C1 segment of cervical spinal cord (tissue), 14 donors: ENCODE measurements at places on chromosomes 6 and 20.

GRCh38 chr20:37936041-37936440 is 33.1 kb downstream of the VSTM2L start:
- no peak for DNase-seq

DNA sequence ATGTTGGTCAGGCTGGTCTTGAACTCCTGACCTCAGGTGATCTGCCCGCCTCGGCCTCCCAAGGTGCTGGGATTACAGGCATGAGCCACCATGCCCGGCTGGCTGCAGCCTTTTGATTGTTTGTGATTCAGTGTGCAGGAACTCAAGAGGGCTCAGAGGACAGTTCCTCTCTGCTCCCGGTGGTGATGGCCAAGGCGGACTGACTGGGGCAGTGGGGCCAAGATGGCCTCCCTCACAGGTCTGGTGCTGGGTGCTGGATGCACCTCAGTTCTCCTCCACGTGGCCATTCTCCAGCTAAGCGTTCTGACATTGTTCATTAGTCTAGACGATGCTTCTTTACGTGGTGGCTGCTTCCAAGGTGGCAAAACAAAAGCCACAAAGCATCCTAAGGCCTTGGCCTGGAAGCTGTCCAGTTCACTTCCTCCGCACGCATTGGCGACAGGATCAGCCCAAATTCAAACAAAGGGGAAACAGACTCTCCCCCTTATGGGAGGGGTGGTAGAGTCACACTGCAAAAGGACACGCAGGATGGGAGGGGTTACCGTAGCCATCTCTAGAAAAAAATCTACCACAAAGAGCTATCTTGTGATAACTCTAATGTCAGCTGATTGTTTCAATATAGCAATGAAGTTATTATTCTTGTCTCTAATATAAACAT is 146.9 kb downstream of the FOXC1 start:
- DNase-seq: no peak

DNA sequence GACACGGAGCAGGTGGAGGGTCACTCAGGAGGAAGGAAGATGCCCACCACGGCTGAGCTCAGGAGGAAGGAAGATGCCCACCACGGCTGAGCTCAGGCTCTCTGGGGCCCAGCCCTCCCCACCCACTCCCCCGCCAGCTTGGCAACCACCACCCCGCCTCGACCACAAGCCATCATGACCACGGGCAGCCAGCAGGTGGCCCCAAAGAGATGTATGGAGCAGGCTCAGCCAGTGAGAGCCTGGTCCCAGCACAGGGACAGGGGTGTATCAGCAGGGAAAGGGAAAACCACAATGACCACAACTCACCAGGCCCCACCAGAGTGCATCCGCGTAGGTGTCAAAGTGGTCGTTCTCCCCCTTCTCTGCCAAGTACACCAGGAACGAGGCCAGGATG is 30.4 kb downstream of the KCNQ2 start:
- no peak for DNase-seq

GRCh38 chr6:99458319-99458718 is 33.2 kb upstream of the PNISR start:
- no peak for DNase-seq

DNA sequence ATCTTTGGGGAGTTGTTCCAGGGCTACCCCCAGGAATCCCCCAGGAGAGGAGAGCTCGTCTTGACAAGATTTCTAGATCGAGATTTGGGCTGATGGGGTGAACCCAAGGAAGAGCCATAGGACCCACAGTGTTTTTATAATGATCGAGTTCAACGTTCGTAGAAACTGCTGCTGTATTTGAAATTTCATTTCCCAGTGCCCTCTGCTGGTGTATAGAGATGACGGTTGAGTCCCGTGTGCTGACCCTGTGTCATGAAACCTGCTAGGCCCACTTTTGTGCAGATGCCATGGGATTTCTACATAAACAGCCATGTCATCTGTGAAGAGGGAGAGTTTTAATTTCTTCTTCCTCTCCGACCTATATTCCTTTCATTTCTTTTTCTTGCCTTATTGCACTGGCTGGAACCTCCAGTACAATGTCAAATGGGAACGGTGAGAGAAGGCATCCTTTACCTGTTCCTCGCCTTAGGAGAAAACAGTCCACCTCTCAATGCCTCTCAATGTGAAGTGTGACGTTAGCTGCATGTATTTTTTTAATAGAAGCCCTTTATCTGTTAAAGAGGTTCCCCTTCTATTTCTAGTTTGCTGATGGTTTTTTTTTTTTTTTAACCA is 28.6 kb upstream of the NTSR1 start:
- DNase-seq: no peak

- DNase-seq: no peak
These were observed 131.9 kb downstream of the EPM2A start for GRCh38 chr6:145603424-145603833.

DNA sequence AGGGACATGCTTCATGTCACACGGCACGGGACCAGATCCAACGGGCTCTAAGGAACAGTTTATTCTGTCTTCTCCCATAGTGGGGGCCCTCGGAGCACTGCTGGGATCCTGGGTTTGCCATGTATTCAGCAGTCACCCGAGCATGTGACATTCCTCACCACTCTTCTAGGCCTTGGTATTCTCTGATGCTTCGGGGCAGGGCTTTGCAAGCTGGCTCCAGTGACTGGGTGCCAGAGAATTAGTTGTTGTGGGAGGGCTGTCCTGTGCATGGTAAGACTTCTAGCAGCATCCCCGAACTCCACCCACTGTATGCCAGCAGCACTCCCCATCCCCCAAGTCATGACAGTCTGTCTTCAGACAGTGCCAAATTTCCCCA is 5.4 kb downstream of the CCN5 start:
- DNase-seq: no peak

DNA sequence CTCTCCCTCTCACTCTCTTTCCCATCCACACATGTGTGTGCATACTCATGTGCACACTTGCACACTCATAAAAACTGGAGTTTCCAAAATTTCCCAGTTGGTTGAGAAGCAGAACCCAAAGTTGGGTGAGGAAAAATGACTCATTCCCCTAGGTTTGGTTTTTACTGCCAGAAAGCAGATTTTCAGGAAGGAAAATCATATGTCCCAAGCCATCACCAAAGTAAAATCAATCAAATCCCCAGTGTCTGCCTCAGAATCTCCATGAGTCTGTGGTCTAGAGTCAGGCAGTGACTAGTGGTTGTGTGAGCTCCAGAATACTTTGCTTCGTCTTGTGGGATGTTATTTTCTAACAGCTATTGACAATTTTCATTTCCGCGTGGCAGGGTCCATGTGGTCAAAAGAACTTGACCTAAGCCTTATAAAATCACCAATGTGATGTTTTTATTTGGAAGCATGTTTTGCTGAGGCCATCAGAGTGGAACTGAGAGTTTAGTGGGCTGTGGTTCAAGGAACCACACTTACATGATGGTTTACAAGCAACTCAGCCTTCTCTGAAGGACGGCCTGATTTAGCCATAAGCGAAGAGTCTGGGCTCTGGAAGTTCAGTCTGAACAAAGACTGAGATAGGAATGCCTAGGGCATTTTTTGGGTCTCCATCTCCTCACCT is 81.9 kb upstream of the CCN6 start:
- no peak for DNase-seq

GRCh38 chr20:37393863-37394542 is 48.1 kb downstream of the SRC start:
- DNase-seq: no peak

DNA sequence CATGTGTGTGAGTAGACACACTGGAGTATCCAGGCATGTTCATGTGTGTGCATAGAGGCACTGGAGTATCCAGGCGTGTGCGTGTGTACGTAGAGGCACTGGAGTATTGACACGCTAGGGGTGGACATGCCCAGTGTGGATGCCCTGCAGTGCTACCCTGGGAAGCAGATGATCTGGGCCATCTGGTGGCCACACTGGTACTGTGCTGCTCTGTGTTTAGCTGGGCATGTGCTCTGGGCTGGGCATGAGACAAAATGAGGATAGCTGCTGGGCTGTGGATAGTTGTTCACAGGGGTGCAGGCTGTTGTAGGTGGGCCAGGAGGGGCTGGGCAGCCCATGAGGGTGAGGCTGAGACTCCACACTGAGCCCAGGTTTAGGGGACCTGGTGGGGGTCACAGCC is 24.0 kb upstream of the NPBWR2 start:
- peak; percentile 51 for DNase-seq

DNA sequence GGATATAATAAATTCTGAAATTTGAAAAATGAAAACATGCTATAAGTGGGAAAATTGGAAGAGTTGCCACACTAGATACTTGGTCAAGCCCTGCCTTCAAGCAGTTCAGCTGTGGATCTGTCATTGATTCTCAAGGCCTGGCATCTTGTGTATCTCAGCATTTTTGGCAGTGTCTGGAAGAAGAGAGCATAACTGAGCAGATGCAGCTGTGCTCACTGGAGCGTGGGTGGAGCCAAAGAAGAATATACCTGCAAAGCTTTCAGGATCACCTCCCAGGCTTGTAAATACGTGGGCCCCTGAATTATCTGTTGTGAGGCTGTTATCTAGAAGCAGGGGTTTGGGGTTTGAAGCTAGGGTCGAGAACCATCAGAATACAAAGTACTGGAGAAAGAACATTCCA is 31.3 kb upstream of the CHD6 start:
- DNase-seq: no peak

DNA sequence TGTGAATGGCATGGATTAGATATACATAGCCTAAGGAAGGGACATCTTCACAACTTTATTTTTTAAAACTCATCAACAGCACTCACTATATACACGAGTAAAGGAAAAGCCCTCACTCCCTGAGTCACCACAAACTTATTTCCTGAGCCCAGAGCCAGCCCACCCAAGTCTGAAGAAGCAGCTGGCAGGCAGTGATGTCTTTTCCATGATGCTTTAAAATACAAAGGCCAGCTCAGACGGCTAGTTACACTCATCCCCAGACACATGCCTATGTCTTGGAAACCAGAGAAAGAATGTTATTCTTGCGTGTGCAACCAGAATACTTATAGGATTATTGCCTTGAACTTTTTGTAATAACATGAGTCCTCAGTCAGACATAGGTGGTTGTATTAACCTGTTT is 114.4 kb downstream of the ADGRG6 start:
- DNase-seq: no peak

GRCh38 chr6:82629921-82630320 is 266.3 kb downstream of the TPBG start:
- no peak for DNase-seq

- DNase-seq: peak; percentile 12
These were observed 123.4 kb downstream of the LY86 start for GRCh38 chr6:6711832-6712448.

- DNase-seq: peak; percentile 72
These were observed 18.3 kb downstream of the HIVEP2 start for GRCh38 chr6:142926494-142927270.

GRCh38 chr6:73879501-73880293 is 183.7 kb downstream of the CD109 start:
- no peak for DNase-seq

GRCh38 chr6:33960345-33961313 is 156.8 kb upstream of the MLN start:
- DNase-seq: no peak

GRCh38 chr6:127136786-127137185 is 18.3 kb downstream of the RSPO3 start:
- no peak for DNase-seq

- no peak for DNase-seq
These were observed 381.5 kb downstream of the TFAP2A start for GRCh38 chr6:10033223-10033829.

- DNase-seq: no peak
These were observed 108.0 kb downstream of the ATXN1 start for GRCh38 chr6:16653226-16653625.

DNA sequence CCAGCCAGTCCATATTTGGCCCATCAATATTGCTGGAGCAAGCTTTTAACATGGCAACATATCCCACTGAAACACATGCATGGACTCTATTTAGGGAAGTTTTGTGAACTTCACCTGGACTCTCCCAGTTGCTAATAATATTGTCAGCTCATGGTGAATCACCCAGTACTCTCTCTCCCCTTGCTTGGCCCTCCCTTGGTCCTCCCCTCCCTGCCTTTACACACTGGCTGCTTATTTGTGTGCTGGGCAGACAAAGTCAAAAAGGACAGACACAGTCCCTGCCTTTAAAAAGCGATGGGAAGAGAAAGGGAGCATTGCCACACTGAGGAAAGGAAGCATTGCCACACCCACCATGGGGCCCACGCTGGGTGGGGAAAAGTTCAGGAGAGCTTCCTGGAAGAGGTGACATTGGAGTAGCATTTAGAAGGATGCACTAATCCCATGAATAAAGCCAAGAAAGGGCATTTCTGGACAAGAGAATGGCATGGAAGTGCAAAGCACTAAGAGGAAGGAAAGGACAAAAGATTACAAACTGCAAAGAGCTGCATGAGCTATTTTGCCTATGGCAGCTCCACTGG is 143.4 kb upstream of the EXOC2 start:
- no peak for DNase-seq

DNA sequence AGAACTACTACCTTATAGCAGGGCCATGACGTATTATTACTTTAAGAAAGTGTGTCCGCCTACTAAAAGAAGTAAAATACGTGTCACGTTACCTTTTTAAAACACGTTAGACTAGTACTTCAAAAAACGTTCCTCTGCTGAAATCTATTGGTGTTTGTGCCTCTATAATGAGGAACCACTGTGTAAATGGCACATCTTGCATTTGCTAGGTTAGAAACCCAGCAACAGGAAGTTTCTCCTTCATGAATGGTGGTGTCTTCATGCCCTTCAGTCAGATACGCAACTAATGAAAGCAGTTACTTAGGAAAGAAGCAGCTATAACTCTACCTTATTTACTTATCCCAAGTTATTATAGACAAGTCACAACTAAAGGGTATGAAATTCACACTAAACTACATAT is 343.5 kb downstream of the RNGTT start:
- DNase-seq: no peak

DNA sequence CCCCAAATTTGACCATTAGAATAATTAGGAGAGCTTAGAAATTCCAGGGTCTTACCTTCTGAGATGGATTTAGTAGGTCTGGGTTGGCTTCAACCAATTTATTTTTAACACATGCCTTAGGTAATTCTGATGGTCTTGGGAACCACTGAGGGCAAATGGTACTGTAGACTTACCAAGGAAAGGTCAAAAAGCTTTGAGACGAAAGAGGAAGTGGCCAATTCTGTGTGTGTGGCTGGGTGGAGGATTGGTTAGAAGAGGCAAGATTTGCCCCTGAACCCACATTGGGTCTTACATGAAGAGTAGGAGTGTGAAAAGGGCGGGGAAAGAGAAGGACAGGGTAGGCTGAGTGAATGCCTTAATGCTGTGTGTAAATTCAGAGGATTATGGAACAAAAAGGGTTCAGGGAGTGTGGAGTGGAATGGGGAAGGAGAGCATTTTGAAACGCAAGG is 2.7 kb downstream of the ITCH start:
- no peak for DNase-seq
